ENCODE measurements at places on chromosomes 12 and 14.

DNA sequence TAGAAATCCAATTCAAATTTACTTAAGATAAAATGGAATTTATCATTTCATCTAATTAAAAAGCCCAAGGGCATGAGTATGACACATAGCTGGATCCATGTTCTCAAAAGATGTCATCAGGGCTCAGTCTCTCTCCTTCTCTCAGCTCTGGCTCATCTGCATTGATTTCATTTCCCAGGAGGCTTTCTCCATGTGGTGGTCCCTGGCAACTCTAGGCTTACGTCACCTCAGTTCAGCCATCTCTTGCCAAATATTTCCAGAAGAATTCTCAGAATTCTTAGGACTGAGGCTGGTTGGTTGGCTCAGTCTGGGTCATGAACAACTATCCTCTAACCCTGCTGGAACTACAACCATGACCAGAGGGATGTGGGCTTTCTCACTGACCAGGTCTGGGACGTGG is 65.3 kb downstream of the FOS start:
- DNase-seq, result no peak

- DNase-seq, result no peak
These were observed 109.0 kb downstream of the MYRFL start for GRCh38 chr12:69934011-69934410.

DNA sequence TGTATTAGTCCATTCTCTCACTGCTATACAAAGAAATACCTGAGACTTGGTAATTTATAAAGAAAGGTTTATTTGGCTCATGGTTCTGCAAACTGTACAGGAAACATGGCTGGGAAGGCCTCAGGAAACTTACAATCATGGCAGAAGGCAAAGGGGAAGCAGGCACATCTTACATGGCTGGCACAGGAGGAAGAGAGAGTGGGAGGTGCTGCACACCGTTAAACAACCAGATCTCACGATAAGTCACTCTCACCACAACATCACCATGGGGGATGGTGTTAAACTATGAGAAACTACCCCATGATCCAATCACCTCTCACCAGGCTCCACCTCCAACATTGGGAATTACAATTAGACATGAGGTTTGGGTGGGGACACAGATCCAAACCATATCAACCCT is 191.8 kb upstream of the PLXNC1 start:
- no peak for DNase-seq

DNA sequence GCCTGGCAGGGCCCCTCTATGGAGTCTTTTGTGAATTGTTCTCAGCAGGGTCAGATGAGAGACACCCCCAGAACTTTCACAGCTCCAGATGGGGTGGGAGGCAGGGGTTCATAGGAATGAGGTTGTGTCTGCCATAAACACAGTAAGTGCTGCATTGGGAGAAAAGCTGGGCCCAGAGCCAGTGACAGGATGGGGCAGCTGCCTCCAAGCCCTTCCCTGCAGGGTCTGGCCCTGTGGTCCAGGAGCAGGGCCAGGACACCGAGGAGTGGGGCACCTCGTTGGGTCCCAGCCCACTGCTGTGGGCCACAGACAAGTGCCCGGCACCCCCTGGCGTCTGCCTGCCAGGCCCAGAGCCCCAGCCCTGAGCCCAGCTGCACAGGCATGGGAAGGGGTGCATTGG is 13.3 kb downstream of the INF2 start:
- DNase-seq, result no peak

GRCh38 chr14:84575681-84576080 is 954.3 kb upstream of the FLRT2 start:
- no peak for DNase-seq

GRCh38 chr14:78010688-78011087 is 159.5 kb upstream of the NRXN3 start:
- DNase-seq, result no peak

DNA sequence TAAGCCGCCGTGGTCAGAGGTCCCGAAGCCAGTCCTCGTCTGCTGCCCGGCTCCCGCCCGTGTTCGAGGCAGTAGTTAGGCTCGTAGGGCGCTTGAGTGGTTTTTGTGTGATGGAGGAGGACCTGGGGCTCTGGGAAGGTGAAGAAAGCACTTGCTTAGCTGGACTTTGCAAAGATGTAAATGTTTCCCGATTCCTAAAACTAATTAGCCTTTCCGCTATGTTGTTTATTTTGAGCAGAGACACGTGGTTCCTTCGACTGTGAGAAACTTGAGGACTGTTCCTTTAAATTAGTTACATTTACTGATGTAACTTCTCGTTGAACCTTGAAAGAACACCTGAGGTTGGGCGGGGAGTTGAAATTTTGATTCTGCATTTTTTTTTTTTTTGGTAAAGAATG is 33.9 kb downstream of the MIA2 start:
- DNase-seq, result no peak

DNA sequence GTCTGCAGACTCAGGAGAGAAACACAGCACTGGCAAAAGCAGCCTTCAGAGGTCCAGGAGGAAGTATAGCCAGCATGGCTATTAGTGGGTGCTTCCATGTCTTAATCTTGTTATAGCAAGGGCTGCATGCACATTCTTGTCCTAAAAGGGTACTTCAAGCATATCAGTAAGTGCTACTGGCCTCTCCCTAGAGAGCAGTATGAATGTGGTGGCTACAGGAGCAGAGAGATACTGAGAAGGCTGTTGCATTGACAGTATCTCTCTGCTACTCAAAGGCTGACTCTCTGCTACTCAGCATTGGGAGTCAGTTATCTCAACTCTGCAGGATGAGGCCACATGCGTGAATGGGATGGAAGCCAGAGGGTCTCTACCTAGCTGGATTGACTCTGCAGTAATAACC is 2.0 kb downstream of the GARIN6 start:
- DNase-seq, result no peak

GRCh38 chr14:24095271-24096068 is 1.4 kb downstream of the PCK2 start:
- DNase-seq, result peak; percentile 48

- DNase-seq, result no peak
These were observed 5.4 kb downstream of the FLRT2 start for GRCh38 chr14:85535321-85535720.

DNA sequence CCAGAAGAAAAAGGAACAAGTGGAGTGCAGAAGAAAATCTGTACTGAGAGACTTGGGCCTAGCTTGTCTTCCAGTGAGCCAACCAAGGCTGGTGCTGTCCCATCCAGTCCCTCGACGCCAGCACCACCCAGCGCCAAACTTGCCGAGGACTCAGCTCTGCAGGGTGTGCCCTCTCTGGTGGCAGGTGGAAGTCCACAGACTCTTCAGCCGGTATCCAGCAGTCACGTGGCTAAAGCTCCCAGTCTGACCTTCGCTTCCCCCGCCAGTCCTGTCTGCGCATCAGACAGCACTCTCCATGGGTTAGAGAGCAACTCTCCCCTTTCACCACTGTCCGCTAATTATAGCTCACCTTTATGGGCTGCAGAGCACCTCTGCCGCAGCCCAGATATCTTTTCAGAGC is 15.6 kb downstream of the CIPC start:
- DNase-seq, result no peak

DNA sequence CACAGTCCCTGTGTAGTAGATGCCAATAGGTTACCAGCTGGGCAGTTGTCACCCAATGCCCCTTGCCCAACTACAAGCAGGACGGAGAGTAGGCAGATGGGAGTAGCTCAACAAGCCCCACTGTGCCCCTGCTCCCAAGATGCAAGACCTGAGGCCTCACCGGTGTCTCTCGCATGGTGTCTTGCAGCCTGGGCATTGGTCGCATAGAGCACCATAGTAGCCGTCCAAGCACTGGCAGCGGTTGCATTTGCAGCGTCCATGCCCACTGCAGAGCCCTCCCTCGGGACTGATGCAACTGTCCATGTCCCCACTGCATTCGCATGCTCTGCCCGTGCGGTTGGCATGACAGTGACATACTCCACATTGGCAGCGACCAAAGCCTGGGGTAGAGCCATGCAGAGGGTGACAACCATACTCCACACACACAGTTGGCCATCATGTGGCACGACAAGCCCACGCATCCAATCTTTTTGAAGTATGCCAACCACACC is 11.9 kb upstream of the CSAD start:
- no peak for DNase-seq

DNA sequence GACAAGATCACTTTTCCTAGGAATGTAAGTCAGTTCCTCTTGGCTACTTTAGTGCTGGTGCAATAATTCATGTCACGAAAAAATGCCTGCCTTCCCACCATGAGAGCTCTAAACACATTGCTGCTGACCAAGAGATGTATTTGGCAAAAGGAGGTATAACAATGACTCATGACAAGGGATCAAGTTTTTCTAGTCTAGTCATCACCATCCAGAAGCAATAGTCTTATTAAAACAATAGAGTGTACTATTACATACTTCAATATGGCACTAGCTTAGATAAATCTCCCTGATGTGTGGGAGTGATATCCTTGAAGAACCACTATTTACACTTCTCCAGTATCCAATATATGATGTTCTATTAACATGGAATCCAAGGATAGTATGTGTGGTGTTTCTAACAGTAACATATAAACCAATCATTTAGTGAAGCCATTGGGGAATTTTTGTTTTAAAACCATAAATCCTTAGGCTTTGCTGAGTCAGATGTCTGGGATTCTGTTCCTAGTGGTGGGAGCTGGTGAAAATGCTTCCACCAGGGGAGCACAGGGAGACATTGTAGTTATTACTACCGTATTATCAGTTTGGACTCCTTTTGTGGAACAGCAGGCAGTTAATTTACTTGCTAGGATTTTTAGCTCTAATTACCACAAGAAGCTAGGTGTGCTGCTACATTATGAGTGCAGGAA is 1387.5 kb downstream of the LRFN5 start:
- no peak for DNase-seq

DNA sequence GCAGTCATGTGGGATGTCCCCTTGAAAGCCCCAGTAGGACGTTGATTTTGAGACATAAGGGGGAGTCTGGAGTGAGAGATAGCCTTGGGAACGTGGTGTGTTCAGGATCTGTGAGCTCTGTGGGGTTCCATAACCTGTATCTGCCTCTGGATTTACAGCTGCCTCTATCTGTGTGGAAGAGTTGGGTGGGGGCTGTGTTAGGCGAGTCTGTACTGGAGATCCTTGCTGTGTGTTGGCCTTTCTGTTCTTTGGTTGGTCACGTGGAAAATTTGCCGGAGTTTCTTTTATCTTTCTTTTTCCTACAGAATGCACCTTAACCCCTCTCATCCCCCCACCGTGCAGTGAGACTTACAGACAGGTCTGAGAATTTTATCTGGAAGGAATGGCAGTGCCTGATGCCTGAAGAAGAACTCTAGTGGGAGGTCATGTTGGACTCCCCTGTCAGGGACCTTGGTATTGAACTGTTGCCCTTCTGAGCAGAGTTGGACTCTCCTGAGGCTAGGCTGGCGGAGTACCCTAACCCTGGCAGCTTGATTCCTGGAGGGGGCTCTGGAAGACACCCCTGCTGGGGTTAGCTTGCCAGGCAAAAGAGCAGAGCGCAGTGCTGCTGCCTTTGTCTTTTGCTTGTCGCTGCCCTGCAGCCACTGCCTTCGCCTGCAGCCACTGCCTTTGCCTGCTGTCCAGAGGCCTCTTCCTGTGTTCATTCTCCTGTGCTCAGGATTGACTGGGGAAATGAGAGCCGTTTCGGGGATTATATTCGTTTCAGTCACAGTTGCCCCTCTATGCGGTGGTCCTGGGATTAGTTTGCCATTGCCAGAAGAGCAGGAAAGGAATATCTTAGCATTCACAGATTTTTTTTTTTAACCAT is 34.1 kb downstream of the ZNF664 start:
- no peak for DNase-seq

- DNase-seq, result no peak
These were observed 46.4 kb downstream of the TCHP start for GRCh38 chr12:109946505-109946904.

- DNase-seq, result no peak
These were observed 309.5 kb downstream of the GLT1D1 start for GRCh38 chr12:129162805-129163204.

DNA sequence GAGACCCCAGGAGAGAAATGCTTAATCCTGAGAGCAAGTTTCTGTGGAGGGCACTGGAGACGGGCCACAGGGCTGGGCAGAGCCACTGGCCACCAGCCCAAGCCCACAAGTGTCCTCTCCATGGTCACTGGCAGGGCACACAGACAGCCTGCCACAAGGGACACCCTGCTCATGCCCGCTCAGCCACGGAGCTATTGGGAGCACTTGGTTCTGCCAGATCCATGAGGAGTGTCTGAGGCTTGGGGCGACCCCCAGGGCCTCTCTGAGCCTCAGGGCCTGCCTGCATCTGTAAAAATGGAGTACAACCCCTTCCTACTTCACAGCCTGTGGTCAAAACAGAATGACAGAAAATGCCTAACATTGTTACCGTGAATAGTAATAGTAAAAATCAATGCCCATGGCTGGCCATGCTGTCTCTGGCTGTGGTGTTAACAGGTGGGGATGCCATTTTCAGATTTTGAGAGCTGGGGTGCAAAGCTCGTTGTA is 3.2 kb downstream of the PGF start:
- no peak for DNase-seq

DNA sequence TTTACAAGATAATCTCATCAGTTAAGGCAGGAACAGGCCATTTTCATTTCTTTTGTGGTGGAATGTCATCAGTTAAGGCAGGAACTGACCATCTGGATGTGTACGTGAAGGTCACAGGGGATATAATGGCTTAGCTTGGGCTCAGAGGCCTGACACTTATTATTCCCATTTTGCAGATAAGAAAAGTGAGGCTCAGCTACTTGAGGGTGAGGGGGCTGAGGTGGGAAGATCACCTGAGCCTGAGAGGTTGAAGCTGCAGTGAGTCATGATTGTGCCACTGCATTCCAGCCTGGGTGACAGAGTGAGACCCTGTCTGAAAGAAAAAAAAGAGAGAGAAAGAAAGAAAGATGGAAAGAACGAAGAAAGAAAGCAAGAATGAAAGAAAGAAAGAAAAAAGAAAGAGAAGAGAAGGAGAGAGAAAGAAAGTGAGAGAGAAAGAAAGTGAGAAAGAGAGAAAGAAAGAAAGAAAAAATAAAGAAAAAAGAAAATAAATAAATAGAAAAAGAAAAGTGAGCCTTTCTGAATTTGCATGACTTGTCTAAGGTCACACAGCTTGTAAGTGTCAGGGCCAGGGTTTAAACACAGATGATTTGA is 142.0 kb downstream of the TMEM30B start:
- no peak for DNase-seq

GRCh38 chr12:42968426-42968825 is 378.9 kb upstream of the PRICKLE1 start:
- no peak for DNase-seq

GRCh38 chr14:81070511-81070910 is 115.1 kb downstream of the TSHR start:
- no peak for DNase-seq

GRCh38 chr12:54134395-54134794 is 54.4 kb downstream of the SMUG1 start:
- DNase-seq, result no peak

Data from stimulated activated CD4-positive, alpha-beta T cell treated with anti-CD3 and anti-CD28 coated beads, Interleukin-15, amount 100 ng/mL, for 1 hour (primary cell).